ENCODE measurements at places on chromosomes 5 and 9. TPM values are rescaled to one million over a fixed set of nuclear protein-coding genes. Genes with fewer than 3 reads are reported as not detected.

Gene PRDM9
- 0.12 TPM for total RNA-seq

Gene KIAA0825
- 0.23 TPM for total RNA-seq

DNA sequence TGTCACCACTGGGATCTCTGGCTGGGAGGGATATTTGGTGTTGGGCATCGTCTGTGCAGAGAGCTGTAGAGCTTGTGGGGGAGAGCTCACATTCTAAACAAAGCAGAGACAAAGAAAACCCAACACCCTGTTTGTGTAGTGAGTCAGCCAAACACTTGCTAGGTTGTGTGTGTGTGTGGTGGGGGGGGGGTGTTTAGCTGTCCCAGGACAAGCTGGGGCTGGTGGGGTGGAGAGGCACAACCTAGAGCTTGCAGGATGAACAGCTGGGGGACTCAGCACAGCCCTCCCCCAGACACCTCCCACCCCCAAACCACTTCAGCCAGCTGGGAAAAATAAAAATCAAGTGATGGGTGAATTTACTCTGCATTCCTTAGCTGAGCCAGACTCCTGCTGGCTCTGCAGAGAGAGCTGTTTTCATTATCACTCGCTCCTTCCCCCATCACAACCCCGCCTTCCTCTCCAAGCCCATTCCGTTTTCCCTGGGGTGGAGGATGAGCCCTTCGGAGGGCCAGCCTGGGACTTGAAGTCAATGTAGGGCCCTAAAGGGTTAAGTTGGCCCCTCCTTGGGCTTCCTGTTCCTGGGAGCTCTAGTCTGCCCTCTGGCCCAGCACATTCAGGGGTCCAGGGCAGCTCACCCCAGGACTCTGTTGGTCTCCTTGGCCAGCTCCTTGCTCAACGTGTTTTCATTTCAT lies 2.6 kb downstream of the OLFML2A start:
- peak; percentile 88 for DNase-seq

DNA sequence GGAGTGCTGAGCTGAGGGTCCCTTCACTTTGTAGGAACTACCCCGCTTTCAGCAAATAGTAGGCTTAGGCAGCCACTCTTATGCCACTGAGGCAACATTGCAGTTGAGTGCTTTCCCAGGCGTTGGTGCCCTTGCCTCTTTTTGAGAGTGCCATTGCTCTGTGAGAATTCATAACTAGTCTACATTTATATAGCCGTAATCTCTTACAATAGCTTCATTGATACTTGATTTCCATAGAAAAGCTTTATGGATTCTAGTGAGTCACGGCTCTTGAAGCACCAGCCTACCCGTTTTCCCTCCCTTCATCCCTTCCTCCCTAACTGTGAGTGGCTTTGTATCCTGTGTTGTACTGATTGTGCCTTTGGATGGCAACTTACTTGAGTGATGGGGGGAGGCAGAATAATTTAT lies 283.9 kb downstream of the AOPEP start:
- DNase-seq = no peak

- peak; percentile 81 for DNase-seq
These were observed 21.6 kb downstream of the FBXW11 start for GRCh38 chr5:171984748-171985419.

GRCh38 chr5:138574744-138575193 lies 432 bp downstream of the HSPA9 start:
- peak; percentile 18 for DNase-seq

- no peak for DNase-seq
These were observed 33.3 kb downstream of the MTRR start for GRCh38 chr5:7902201-7902600.

DNA sequence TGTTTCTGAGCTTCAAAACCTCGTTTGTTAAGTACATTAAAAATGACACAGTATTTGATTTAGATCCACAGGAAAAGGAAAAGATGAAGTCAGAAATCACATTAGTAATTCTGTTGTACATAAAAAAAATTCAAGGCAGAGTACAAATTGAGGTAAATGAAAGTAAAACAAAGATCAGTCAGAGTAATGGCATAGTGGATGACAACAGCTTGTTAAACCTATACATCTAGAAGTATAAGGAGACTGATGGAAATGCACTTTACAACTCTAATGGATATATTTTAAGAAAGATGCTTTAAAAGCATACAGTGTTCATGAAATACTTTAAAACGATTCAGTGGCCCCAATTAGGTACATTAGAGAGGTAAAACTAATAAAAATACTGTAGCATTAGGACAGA lies 631.3 kb upstream of the SEMA6A start:
- DNase-seq = no peak

DNA sequence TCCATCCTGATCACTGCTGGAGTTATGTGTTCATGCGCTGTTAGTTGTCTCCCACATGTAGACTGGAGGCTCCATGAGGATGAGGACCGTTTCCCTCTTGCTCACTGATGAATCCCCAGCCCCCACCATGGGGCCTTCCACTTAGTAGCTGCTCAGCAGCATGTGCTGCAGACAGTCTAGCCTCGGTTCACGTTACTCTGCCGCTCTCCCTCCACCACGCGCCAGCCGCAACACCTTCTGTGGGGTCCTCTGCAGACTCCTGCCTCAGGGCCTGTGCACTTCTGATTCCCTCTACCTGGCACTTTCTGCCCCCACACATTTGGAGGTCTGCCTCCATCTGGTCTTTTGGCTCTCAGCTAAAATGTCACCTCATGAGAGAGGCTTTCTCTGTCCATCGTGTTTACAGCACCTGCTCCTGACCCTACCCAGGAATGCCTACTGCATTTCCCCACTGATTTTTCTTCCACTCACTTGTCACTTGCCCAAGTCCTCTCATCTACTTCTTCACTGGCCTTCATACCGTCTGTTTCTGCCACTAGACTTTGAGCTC lies 36.3 kb downstream of the STK10 start:
- DNase-seq = no peak

GRCh38 chr5:909086-909485 lies 16.4 kb downstream of the TRIP13 start:
- DNase-seq = no peak

DNA sequence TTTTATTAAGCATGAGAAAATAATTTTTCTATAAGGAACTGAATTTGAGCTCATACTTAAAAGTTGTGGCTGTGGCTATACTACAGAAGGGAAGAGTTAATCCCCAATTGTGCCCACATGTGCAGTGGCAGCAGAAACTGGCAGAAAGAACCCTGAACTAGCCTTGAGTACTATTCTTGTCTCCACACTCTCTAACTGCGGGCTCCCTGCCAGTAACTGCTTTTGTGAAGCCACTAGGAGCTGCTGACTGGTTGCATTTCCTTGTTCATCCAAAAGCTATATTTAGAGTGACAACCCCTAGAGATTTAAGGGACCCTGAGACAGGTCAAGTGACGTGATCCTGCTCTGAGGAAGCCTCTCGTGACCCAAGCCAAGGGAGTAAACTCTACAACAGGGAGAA lies 238.6 kb downstream of the ELAVL2 start:
- DNase-seq = no peak

Gene COL15A1
- total RNA-seq = 0.04 TPM

Gene LECT2
- total RNA-seq = not detected

DNA sequence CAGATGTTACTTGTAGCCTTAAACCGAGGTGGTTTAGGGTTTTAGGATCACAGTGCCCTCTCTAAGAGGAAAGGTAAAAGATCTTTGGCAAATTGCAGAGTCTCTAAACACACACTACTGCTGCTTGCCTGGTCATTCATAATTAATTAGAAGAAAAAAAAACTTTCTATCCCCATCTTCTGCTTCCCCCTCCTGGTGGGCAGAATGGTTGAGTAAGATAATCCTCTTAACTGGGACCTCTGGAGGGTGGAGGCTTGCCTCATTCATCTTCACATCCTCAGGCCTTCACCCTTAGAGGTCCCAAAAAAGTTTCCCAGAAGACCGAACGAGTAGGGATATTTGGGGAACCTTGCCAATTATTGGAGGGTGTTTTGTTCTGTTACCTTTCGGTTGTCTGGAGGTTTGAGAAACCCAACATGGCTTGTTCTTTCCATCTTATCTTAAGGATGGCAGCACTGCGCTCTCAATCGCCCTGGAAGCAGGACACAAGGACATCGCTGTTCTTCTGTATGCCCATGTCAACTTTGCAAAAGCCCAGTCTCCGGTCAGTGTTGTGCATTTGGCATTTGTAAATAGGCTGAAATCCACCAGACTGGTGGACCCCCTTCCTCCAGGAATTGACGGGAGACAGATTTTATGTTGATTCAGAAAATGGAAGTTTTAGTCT lies 97.3 kb upstream of the DMRT1 start:
- DNase-seq = no peak

GRCh38 chr9:12876872-12877271 lies 102.1 kb downstream of the LURAP1L start:
- no peak for DNase-seq

Gene ARHGAP26
- total RNA-seq = 6.2 TPM

Gene NUTM2G
- total RNA-seq = not detected

GRCh38 chr5:83281176-83281575 lies 190.4 kb upstream of the VCAN start:
- DNase-seq = no peak

Gene AGXT2
- total RNA-seq = not detected

DNA sequence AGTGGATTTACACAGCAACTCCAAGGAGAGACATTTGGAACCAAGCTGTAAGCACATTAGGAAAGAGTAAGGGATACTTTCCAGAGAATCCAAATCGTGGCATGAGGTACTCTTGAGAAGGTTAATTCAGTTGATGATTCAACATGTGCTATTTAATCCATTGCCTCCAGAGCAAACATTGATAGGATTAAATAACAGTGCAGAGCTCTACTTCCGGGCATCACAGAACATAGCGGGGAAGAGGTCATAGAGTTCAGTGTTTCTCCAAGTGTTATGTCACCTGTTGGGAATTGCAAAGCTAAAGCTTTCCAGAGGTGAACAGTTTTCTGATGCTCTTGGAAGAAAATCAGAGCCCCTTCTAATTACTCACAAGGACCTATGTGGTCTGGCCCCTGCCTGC lies 127.5 kb downstream of the PPP2R2B start:
- DNase-seq = peak; percentile 74

GRCh38 chr5:139445325-139446170 lies 6.2 kb upstream of the DNAJC18 start:
- DNase-seq = no peak

Gene FBXO4
- total RNA-seq = 11.5 TPM

Gene ROR2
- total RNA-seq = not detected

- no peak for DNase-seq
These were observed 63.6 kb upstream of the MAP3K1 start for GRCh38 chr5:56751572-56752313.

DNA sequence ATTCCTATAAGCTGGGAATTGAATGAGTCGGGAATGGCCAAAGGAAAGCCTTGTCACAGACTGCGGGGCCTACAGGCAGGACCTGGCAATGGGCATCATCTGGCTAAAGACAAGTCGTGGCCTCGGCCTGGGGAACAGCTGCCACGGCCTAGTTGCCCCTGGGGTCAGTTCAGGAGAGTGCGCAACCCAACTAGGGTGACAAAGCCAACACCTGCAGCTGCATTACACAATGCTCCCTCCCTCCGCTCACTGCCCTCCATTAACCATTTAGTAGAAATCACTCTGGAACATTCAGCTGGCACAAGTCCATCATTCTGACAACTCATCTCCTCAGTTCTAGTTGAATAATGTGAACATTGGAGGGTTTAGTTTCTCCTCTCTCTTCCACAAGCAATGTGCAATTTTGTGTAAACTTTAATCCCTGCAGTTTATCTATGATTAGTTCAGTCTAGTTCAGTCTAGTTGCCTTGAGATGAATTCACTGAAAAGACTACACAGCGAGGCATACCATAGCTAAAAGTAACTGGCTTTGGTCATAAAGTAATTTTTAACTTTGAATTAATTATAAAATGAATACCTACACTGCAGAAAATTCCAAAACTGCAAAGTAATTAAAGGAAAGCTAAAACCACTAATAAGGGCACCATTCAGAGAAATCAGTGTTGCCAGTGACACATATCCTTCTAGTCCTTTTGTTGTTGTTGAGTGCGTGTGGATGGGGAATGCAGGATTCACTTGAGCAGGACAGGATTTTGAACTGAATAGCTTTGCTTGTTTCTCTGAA lies 5.1 kb downstream of the GLDC start:
- no peak for DNase-seq

DNA sequence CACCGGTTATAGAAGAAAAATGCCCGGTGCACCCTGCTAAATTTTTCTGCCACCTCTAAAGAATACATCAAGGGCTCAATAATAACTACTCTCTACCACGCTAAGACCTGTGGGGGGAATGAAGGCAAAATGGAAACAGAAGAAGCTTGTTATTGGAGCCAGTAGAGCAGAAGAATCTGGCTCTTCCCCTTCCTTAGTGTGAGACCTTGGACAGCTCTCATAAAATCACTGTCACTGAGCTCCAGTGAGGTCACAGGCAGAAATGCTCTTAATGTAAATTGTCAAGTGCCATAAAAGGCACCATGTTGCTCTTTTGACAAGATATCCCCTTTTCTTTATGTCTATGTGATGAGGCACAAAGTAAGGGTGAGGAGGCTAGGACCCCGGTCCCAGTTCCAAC lies 74.4 kb downstream of the ASTN2 start:
- no peak for DNase-seq

GRCh38 chr5:67095346-67096171 lies 101.0 kb downstream of the CD180 start:
- DNase-seq = no peak

Data from PC-3 (cell line).